ENCODE measurements at places on chromosomes 4 and X.

DNA sequence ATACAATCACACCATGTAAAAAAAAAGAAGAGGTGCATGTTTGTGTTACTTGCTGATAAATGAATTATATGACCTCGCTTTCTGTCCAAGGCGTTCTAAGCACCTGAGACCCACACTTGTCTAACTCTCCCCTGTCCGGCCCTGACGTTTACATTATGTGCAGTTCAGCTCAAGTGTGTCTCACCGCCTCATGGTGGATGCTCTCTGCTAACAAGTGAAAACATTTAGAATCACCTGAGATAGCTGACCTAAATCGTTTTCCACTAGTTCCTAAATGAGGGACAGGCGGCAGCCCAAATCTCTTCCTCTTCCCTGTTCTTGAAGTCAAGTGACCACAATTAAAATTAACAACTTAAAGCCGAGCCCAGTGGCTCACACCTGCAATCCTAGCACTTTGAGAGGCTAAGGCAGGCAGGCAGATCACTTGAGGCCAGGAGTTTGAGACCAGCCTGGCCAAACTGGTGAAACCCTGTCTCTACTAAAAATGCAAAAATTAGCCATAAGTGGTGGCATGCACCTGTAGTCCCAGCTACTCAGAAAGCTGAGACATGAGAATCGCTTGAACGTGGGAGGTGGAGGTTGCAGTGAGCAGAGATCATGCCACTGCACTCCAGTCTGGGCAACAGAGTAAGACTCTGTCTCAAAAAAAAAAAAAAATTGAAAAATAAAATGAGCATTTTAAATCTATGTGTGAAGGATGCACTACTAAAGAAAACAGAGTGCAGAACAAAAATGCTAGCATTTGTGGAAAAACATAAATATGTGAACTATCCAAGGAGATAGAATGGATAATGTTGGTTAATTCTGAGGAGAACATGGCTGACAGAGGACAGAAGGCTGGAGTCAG is 3.9 kb upstream of the TIFA start:
- DNase-seq, result no peak

DNA sequence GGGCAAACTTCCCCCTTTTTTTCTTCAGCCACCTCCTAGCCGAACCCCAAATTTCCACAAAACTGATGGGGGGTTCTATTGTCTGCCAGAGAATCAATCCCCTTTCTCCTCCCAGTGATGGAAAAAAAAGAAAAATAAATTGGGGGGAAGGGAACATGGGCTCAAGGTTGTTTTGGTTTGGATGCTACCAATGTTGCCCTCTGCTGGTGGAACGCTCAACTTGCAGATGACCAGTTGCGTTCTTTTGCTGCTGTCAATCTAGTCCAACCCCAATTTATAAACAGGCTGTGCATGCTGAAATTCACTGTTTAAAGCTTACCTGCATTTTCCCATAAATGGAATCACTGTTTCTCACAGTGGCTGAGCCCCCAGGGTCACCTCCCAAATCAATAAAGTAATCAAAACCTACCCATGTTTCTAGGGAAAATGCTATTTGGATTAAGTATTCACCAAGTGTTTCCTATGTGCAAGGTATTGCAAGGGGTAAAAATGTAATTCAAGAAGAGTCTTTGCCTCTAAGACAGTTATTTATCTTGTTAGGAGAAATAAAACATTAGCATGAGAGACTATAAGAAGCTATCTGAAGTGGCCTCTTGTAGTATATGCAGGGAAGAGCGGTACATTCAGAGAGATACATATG is 116.7 kb upstream of the TMEM164 start:
- DNase-seq, result no peak

GRCh38 chrX:17588303-17588702 is 149.0 kb upstream of the SCML1 start:
- no peak for DNase-seq

- DNase-seq, result no peak
Measured at GRCh38 chr4:1113311-1114009, at the start of gene RNF212. TSS of gene RNF212 (minus strand) at chr4:1113564. CDS start at chr4:1113464, 100 bp downstream.

GRCh38 chrX:150573106-150573505 is 4.7 kb downstream of the MTM1 start:
- no peak for DNase-seq

DNA sequence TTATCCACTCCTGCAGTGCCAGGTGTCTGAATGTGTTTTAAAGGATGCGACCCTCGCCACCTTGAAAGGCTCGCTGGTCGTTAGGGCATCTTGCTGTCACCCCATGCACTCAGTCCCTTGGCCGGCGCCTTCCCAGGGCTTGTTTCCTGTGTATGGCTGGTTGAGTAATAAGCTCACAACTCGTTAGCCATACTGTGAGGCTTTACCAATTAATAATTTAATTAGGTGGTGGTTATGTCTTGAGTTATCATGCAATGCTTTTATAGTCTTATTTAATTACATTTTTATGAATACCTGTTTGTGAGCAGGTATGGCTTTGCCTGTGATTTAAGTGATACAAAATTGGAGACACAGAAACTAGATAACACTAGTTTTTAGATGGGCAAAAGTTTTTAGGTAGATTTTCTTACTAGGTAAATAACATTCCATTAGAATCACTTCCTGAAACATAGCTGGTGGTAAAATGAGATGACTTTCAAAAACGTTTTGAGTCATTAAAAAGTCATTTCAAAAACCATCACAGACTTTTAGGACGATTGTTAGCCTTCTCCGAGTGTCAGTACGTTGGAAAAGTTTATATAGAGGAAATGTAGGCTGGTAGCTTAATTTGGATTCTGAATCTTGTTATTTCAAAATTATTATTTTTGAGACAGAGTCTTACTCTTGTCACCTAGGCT is 18.2 kb downstream of the PTTG2 start:
- DNase-seq, result no peak

GRCh38 chr4:156188596-156188995 is 234.9 kb upstream of the CTSO start:
- no peak for DNase-seq

- DNase-seq, result no peak
Measured at GRCh38 chr4:3377557-3377956, 64.2 kb upstream of the HGFAC start.

DNA sequence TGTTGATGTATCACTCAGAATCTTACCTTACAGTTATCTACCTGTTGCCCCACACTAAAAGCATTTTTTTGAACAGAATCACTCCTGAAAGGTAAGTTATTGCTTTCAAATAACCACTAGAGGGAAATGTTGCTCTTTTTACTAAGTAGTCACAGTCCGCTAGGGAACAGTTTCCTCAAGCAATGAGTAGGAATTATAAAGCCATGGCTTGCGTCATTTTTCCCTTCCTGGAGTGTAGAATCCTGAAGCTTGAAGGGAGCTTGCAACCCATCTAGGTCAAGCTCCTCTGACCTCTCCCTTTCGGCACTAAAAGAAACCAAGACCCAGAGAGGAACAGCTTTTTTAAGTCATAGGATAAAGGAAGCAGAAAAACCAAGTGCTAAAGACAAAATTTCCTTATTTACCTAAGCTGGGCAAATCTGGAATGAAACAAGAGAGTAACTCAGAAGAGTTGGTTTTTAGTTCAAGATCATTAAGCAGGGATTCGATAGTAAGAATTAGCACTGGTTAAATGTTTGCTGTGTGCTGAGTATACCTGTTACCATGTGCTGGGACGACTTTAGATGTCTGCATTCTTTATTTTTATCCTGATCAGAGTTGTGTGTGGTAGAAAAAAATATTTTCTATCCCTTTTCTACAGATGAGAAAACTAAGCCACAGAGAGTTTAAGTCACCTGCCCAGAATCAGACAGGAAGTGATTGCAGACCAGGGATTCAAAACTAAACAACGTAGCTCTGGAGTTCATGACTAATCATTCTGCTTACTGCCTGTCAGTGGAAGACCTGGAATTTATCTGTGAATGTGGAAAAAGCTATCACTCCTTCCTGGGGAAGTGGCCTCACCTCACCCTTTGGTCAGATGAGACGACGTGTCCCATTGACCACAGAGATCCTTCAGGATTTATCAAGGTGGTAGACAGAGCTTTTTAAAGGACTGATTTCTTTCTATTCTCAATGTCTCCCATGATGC is 631.5 kb downstream of the RAB28 start:
- DNase-seq, result peak; percentile 7

DNA sequence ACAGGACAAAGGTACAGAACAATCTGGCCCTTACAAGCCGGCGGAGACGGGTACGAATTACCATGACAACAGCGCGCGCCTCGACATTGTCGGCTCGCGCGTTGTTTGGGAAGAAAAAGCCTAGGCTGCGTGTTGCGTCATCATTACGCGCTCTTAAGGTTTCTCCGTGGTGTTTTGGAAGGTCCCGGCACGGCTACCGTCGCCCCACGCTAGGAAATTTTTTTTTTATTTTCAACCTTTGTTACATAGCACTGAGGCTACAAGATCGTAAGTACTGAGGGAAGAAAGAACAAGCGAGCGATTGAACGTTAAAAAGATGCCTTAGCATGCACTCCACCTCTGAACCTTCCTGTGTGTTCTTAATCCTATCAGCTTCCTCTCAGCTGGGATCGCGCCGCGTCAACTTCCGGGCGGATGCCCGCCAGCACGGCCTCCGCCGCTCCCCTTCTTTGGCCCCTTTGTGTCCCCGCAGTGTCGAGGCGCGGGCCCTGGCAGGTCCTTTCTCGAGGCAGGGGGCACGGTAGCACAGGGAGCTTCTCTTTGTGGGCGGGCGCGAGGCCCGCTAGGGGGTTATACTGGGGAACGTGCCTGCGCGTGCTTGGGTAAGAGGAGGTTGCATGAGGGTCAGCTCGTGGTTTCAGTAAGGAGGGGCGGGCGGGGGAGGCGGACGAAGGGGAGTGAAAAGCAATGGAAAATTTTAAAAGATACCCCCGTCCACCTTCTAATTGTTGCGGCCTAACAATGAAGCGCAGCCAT is at the start of gene SMARCAD1:
Gene SMARCAD1 (plus strand): TSS at position 397 of the 756 bp plus-strand sequence. CDS start 530 bp downstream, outside the sequence.
- DNase-seq, result peak; percentile 66

GRCh38 chr4:42658261-42658660 is 1.4 kb upstream of the ATP8A1 start:
- no peak for DNase-seq

DNA sequence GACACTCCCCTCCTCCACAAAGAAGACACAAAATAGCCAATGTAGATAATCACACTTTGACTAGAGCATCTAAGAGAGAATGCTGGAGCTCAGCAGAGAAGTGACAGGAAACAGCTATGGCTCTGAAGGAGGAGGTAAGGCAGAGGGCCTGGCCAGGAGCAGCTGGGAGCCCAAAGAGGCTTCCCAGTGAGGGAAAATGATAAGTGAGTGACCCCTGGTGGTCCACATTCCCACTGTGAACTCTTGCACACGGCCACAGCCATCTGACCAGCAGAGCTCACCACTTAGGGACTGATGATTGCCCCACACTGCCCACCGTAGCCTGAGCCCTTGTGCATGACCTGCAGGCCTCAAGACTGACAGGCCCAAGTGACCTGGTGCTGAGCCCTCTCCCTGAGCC is 162.7 kb upstream of the GALNTL6 start:
- DNase-seq, result no peak

- no peak for DNase-seq
Measured at GRCh38 chr4:165873298-165874071, 448 bp downstream of the TLL1 start.

- DNase-seq, result no peak
Measured at GRCh38 chr4:6107886-6108285, 89.7 kb upstream of the C4orf50 start.

DNA sequence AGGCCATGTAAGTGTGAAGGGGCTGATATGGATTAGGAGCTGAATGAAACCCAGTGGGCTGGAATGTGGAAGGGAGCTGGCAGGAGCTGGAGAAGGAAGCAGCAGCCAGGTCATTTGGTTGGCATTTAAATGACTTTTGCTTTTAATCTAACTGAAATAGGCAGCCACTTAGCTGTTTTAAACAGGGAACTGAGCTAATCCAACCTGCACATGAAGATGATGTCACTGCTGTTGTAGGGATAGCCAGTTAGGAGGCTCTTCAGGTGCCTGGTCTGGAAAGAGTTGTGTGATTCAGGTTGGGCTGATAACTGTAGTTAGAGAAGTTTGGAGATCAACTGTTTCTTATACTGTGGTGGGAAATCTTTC is 122.4 kb downstream of the PALLD start:
- no peak for DNase-seq

DNA sequence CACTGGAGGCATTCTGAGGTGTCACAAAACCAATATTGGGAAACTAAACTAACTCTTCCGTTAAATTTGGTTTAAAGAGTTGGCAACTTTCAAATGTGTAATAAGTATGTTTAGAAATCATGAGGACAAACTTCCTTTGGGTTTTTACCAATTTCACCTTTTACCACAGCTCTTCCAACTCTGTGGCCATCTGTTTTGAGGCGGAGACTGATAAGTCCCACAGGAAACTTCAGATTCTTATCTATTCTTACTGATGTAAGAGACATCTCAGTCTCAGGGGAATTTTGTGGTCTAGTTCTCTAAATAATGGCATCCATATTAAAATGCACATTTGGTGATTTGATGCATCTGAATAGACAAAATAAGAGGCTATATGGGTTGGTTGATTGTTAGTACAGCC is 229.2 kb upstream of the AFF2 start:
- DNase-seq, result no peak

GRCh38 chr4:112085156-112086035 is 59.9 kb upstream of the FAM241A start:
- DNase-seq, result no peak

DNA sequence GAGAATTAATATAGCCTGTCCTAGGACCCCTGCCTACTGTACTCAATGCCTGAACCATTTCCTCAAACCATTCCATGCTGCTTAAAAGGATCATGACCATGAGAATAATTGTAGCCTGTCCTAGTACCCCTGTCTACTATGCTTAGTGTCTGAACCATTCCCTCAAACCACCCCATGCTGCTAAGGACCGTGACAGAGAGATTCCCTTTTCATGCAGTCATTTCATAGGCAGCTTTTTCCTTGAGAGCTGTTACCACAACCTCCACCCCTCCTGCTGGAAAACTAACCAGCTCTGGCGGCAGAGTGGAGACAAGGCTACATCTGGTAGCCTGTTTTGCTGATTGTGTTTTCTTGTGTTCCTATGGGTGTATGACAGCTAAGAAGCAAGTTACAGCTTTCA is 174.9 kb upstream of the SMARCAD1 start:
- DNase-seq, result no peak

- DNase-seq, result no peak
Measured at GRCh38 chr4:82124365-82124764, 249.4 kb downstream of the HNRNPD start.

DNA sequence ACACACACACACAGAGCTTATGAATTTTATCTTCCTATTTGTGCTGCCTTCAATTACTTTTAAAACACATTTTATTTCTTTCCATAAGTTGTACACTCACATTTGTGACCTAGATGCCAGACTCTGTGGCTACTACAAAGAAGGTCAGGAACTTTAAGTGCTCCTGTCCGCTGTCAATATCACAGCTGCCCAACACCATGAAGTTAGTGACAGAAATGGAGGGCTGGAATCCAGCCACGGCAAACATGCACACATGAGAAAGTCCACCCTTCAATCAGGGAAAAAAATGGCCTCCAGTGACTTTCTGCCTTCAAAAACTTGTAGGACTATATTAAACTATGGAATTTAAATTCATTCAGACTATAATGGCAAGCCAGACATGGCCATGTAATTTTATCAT is 334.4 kb upstream of the FSTL5 start:
- DNase-seq, result no peak

- no peak for DNase-seq
Measured at GRCh38 chr4:16203083-16203482, 23.2 kb downstream of the TAPT1 start.
